HCT116 (cell line): ENCODE measurements at places on chromosomes 4 and X.
A peak's percentile ranks its signal among the peaks of the same experiment; 100 is the strongest.

- DNase-seq: peak; percentile 8
These were observed 405 bp downstream of the CENPE start for GRCh38 chr4:103197765-103198110.

DNA sequence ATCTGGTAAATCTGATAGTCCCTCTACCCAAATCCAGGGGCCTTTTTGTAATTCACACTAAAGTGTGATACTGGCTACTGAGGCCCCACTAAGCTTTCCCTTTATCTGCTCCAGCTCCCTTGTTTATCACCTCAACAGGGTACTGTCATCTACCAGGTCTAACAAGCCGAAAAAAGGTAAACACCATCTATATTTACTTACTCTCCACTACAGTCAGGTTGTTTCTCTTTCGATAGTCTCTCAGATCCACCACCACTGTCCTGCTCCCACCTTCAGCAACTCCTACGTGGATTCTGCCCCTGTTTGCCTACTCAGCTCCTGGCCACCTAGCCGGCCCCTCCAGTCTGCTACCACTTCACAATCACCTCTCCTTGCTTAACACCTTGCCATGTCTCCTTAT, 3.3 kb downstream of the ITIH6 start:
- DNase-seq: no peak

GRCh38 chr4:5793514-5793913, 82.5 kb downstream of the EVC start:
- no peak for DNase-seq

- no peak for DNase-seq
These were observed 74.7 kb upstream of the GPM6B start for GRCh38 chrX:13891377-13892140.

DNA sequence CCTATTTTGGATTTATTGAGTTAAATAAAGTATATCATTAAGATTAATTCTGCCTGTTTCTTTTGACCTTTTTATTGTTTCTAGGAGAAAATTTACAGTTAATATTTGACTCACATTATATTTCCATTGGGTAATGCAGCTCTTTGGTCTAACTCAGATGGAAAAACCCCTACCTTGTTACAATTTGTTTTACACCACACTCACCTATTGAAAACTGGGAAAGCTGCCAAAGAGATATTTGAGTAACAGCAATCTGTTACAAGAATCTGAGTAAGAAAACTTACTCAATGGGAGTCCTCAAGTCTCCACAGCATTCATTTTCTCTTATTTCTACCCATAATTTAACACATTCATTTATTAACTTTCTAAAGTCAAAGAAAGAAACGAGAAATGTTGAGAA, 108.0 kb upstream of the TLL1 start:
- no peak for DNase-seq

GRCh38 chr4:40662962-40663604, 33.4 kb upstream of the RBM47 start:
- DNase-seq: no peak

- no peak for DNase-seq
These were observed 1056.0 kb upstream of the SLIT2 start for GRCh38 chr4:19195696-19196095.

GRCh38 chr4:165874072-165874790, 1.2 kb downstream of the TLL1 start:
- DNase-seq: no peak

- no peak for DNase-seq
These were observed 10.6 kb downstream of the CENPVL3 start for GRCh38 chrX:51608126-51608525.

- DNase-seq: no peak
These were observed 665 bp downstream of the RBM41 start for GRCh38 chrX:107117993-107118321.

DNA sequence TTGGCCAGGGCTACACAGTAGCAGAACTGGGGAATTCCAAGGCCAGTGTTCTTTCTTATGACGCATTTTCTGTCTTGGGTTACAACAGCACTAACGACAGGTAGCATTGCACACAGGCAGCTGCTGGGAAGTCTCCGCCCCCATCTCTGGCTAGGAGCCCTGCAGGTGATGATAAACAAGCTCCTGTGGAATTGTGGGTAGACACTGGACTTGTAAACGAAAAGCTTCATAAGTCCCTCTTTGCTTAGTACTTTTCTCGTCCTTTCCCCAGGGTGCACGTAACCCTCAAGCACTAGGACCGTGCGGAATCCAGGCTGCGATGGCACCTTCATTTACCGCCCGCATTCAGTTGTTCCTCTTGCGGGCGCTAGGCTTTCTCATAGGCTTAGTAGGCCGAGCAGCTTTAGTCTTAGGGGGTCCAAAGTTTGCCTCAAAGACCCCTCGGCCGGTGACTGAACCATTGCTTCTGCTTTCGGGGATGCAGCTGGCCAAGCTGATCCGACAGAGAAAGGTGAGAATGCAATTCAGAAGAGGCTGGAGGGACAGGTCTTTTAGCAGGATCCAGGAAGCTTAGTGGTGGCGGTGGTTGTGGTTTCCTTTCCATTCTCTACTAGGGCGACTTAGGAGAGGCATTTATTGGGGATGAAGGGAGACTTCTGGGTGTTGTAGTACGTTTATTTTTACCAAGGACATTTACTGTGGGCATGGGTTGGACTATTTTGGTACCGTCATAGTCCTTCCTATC, at the start of gene FAAH2:
TSS of gene FAAH2 (plus strand) at position 200 of the 745 bp plus-strand sequence. CDS start at position 320, 120 bp downstream.
- DNase-seq: peak; percentile 90

- no peak for DNase-seq
These were observed 20.6 kb upstream of the CLDN24 start for GRCh38 chr4:183342541-183343533.

DNA sequence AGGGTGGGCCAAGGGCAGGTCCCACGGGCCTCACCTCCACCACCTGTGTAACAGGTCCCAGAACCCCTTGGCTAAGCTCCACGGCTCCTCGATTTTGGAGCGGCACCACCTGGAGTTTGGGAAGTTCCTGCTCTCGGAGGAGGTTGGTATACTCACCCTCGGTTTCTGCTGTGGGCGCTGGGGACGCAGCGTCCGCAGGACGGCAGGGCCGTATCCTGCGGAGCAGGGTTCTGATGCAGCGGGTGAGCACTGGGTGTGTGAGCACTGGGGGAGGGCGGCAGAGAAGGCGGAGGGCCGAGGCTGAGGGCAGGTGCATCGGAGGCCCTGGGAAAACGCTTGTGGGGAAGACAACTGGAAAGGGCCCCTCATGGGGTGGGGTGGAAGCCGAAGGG, 11.0 kb downstream of the ATP5ME start:
- DNase-seq: no peak

- no peak for DNase-seq
These were observed 202.4 kb downstream of the CHIC2 start for GRCh38 chr4:53861856-53862610.

GRCh38 chr4:87819281-87819919, 13.4 kb upstream of the MEPE start:
- no peak for DNase-seq

- no peak for DNase-seq
These were observed 3.1 kb upstream of the TDO2 start for GRCh38 chr4:155900381-155900780.

- no peak for DNase-seq
These were observed 24.8 kb downstream of the HOPX start for GRCh38 chr4:56656346-56656643.

GRCh38 chrX:18286322-18286831, 65.7 kb upstream of the BEND2 start:
- DNase-seq: no peak

DNA sequence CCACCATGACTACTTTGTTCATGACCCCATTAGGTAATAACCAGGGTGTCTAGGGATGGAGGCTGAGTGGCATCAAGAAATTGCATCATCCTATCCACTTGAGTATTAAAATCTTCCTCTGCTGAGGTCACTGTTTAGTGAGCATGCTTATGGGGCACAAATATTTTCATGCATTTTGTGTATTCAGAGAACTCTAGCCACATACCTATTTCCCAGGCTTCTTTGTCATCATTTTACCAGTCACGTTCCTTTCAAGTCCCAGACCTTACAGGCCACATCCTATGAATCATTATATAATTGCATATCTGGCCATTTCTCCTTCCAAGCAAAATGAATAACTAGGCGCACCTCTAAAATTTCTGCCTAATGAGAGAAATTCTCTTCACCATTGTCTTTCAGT, 1882.9 kb upstream of the AGA start:
- no peak for DNase-seq

GRCh38 chrX:154125391-154126040, 18.5 kb upstream of the OPN1LW start:
- no peak for DNase-seq

- no peak for DNase-seq
These were observed 80.2 kb downstream of the VCX2 start for GRCh38 chrX:8090906-8091305.

DNA sequence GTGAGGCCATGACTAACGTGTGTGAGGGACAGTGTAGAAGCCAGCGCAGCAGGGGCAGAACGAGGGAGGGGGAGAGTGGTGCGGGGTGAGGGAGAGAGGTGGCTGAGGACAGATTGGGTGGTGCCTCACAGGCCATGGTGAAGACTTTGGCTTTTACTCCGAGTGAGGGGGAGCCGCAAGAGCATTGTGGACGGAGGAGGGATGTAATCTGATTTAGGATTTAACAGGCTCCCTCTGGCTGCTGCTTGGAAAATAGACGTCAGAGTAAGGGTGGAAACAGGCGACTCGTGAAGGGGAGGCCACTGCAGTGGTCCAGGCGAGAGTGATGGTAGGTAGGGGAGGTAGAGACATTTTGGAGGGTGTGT, 13.0 kb downstream of the PPP1R3F start:
- DNase-seq: peak; percentile 13

- no peak for DNase-seq
These were observed 14.7 kb downstream of the BCORL1 start for GRCh38 chrX:129997086-129997485.

GRCh38 chr4:89491761-89492160, 184.2 kb upstream of the GPRIN3 start:
- no peak for DNase-seq

DNA sequence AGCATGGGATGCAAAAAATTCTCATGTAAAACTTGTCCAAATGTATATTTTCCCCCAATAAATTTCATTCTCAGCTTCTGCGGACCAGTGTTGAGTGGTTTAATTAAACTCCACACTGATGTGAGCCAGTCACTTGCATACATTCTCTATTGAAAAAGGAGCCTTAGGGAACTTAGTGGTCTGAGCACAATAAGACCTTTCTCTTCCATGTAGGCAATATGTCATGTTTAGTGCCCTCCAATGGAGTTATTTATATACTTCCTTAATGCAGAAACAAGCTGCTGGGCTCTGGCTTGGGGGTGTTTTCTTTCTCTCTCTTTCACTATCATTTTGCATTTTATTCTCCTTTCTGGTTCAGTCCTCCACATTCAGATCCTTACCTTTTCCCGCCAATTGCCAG, 196.9 kb downstream of the ANAPC10 start:
- DNase-seq: no peak
